ENCODE measurements at places on chromosomes 12 and 14.

DNA sequence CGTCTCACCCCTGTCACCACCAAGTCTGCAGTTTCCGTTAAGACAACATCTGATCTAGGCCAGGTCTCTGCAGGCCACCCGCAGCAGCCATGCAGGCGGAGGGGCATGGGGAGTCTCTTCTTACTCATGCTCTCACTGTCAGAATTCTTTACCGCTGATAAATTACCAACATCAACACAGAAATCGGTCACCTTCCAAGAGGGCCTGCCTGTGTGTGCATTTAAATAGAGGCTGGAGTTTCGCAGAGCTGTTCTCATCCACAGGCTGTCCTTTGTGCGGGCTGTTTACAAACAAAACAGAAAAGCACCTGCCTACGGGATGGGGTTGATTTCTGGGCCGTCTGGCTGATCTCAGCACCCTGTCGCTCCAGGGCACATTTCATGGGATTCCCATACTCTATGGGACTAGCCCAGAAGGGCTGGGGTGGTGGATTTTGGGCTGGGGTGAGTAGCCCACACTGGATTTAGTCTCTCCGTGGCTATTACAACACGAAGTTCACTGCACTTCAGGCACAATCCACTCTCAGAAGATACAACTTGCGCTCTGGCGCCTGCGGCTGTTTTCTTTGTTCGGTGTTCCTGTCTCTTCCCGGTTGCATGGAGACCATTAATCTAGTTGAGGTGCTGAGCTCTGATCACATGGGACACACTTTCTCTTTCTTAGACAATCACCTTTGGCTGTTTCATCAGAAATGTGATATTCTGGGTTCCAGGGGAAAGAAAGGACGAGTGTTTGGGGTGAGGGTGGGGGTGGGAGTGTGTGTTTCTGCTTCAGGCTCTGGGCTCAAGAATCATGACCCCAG, 331.1 kb downstream of the GLT1D1 start:
- DNase-seq, result no peak

GRCh38 chr12:87847147-87847546, 182.1 kb downstream of the C12orf50 start:
- no peak for DNase-seq

GRCh38 chr14:101289911-101290310, 271.4 kb upstream of the DIO3 start:
- DNase-seq, result no peak

- DNase-seq, result no peak
These were observed 60.7 kb upstream of the DCD start for GRCh38 chr12:54708826-54709225.

- no peak for DNase-seq
These were observed 109.4 kb downstream of the DACT1 start for GRCh38 chr14:58747181-58747580.

- no peak for DNase-seq
These were observed 28.8 kb upstream of the CEP83 start for GRCh38 chr12:94488463-94488862.

DNA sequence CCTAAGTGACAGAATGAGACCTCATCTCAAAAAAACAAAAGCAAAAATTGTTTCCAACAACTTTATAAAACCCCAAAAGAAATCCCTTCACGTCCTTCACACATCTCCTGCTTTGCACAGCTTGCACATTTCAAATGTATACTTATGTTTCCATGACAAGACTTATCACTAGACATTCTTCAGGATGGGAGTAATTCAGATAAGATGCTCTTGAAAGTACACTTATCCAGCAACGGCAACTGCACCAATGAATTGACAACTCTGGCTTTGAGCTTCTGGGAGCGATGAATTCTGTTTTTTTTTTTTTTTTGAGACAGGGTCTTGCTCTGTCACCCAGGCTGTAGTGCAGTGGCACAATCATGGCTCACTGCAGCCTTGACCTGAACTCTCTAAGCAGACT, 30.8 kb upstream of the AKAP5 start:
- DNase-seq, result no peak

- DNase-seq, result no peak
These were observed 537.6 kb downstream of the C12orf50 start for GRCh38 chr12:87491598-87491997.

DNA sequence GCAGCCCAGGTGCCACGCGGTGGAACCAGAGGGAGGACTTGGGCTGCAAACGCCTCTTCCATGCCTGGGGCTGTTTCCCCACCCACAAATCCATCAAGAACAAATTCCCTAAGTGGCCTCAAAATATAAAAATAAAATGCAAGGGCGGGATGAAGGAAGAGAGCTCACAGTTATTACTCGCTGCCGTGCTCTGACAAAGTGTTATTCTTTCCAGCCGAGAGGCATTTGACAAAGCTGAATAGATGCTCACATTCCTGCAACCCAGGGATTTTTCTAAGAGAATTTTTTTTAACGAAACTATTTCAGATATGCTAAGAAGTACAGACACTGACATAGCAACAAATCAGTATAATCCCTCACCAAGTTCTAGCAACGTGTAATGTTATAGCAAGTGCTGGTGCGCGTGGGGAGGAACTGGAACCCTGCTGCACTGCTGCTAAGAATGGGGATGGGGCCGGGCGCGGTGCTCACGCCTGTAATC, 70.7 kb downstream of the SCARB1 start:
- DNase-seq, result no peak

DNA sequence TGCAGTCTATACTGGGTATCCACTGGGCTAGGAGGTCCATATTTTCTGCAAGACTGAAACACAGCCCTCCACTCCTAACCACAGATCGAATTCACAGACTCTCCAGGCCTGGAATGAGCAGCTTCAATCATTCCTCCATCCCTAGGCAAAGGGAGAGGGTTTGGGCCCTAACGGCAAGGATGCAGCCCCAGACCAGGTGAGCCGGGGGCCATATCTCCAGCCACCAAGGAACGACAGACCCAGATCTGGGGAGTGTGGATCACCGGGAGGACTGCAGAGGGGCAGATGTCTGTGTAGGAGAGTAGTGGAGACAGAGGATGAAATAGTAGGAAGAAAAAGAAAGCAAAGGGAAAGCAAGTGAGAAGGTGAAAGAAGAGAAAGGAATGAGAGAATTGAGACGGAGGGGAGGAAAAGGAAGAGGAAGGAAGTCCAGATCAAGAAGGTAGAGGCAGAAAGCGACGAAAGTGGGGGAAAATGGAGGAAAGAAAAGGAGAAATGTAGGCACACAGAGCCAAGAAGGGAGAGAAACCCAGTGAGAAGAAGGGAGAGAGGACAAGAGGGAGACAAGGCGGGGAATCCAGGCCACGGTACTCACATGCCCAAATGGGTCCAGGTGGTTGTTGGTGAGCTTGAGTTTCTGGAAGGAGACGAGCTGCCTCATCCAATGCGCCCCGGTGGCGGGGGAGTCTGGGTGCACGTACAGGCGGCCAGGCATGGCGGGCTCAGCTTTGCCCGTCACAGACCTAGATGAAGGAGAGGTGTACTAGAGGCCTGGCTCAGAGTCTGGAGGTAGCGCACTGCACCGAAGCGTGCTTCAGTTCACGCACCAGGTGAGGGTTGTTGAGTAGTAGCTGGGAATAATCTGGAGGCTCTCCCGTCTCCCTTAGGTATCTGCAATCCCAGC, 7.7 kb downstream of the TBX5 start:
- DNase-seq, result no peak

GRCh38 chr14:34920339-34920738, 45.2 kb upstream of the BAZ1A start:
- DNase-seq, result no peak

DNA sequence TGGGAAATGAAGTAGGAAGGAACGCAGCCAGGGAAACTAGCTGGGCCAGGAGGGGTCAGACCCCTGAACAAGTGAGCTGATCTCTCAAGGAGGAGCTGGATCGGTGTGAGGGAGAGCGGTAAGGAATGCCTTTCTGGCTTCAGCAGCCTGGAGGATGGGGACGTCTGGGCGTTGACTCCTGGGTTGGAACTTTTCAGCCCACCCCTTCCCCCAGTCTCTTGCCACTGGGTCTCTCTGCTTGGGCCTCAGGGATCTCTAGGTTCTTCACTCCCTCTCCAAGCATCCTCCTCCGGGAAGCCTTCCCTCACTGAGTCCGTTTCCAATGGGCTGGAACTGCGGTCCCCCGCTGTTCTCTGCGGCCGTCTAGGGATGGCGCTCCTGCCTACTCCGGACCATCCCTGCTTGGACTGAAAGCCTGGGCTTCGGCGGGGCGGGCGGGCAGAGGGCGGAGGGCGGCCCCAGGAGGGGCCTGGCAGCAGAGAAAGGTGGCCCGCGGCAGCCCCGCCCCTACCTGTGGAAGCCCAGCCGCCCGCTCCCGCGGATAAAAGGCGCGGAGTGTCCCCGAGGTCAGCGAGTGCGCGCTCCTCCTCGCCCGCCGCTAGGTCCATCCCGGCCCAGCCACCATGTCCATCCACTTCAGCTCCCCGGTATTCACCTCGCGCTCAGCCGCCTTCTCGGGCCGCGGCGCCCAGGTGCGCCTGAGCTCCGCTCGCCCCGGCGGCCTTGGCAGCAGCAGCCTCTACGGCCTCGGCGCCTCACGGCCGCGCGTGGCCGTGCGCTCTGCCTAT, at the start of gene KRT7:
Gene KRT7 (plus strand): TSS at position 570 of the 788 bp plus-strand sequence. CDS start 54 bp downstream, at position 624.
- no peak for DNase-seq

GRCh38 chr12:21350975-21351374, 16.3 kb upstream of the SLCO1A2 start:
- DNase-seq, result no peak

DNA sequence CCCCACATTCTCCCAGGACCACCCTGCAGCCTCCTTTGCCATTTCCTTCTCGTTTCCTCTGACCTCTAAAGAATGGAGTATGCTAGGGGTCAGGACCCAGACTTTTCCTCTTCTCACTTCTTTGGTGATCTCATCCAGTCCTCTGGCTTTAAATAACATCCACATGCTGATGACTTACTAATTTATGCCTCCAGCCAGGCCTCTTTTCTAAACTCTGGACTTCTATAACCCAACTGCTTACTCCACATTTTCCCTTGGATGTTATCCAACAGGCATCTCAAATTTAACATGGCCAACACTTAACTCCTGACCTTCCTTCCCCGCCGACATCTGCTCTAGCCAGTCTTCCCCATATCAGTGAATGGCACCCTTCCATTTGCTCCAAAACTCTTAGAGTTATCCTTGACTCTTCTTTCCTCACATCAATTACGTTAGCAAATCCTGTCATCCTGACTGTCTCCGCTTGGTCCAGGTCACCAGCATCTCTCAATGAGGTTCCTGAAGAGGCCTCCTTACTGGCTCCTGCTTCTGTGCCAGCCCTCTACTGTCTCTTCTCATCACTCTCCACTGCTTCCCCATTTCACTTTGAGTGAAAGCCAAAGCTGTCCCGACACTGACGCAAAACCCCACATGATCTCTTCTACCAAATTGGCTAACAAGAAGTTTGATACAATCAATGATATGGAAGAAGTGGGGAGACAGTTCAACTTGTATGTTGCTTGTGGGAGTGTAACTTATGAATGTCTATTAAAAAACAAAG, 42.7 kb downstream of the TMBIM6 start:
- DNase-seq, result no peak

GRCh38 chr14:58299401-58300330, 1.3 kb downstream of the ARID4A start:
- DNase-seq, result no peak

DNA sequence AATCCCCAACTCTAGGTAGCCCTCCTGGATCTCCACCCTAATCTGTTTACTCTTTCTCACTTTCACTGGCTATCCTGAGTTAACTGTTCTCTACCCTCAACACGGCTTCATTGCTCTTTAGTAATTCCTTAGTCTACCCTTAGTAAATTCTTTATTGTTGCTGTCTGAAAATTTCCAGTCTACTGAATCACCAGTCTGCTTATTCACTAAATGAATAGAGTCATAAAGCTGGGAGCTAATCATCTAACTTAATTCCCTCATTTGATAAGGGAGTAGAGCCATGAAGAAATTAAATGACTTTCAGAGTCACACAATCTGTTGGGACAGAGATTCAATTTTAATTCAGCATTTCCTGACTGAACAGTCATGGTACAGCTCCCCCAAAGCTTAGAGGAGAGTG, 36.5 kb downstream of the YEATS4 start:
- DNase-seq, result no peak

DNA sequence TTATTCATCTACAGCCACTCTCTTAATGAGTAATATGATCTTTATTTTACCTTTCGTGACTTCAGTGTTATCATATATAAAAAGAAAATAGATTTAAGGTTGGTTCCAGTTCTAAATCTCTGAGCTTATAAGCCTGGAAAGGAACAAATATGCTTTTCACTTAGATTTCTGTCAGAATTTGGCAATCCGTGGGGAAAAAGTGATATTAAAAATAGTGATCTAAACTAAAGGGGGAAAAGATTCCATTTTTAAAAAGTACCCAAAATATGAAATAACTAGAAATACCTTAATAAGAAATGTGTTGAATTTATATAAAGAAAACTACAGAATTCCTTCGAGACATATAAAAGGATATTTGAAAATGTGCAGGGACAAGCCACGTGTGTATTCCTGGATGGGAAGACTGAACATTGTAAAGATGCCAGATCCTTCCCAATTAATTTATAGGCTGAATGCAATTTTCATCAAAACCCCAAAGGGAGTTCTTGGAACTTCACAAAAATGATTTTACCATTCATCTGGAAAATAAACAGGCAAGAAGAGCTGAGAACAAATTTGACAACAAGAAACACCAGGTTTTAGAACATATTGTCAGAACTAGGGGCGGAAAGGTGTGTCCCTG, 142.5 kb downstream of the EFCAB11 start:
- DNase-seq, result no peak

DNA sequence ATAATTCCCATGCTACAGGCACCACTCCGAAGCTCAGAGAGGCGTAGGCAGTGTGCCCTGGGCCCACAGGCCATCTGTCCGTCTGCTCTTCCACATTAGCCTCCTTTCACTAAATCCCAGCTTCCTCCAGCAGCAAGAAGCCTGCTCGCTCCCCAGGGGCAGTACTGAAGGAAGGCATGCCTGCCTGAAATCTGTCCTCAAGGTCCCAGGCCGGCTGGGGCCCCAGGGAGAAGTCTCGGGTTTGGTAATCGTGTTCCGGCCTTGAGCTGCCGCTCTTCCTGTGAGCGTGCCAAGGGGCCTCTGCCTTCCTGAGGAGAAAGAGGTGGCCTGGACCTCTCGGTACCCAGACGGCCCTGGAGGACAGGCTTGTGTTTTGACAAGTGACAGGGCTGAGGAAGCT, 15.2 kb upstream of the DLK1 start:
- DNase-seq, result no peak

DNA sequence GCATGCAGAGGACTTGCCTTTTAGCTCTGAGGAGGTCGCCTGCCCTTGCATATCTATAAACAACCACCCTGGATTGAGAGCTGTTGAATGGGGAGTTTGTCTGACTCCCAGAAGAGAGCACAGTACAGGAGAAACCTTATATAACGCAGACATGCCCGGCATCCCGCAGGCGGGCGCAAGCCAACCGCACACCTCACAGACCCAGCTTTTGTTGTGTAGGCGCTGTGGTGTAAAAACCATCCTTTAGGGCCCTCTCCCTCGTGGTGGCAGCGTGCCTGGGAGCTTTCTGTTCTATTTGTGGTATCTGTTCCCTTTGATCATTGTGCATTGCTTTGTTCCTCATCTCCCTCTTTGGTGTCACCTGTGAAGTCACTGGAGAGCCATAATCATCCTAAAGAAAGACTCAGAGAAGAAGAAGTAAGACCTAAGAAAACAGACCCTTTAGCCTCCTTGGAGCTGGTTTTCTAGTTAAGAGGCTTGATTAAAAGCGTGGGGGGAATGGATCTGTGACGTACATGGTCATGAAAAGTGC, 77.7 kb downstream of the ETV6 start:
- no peak for DNase-seq

GRCh38 chr14:88613552-88614010, 50.7 kb downstream of the ZC3H14 start:
- no peak for DNase-seq

- DNase-seq, result no peak
These were observed 4.7 kb downstream of the TNFRSF1A start for GRCh38 chr12:6336889-6337853.

All from epithelial cell of prostate (primary cell).